Fibroblast of skin of back (primary cell): ENCODE measurements at places on chromosomes 13 and 19.
A peak's percentile ranks its signal among the peaks of the same experiment; 100 is the strongest.

GRCh38 chr19:41995959-41996797 lies 2.1 kb upstream of the ATP1A3 start:
- DNase-seq = no peak

DNA sequence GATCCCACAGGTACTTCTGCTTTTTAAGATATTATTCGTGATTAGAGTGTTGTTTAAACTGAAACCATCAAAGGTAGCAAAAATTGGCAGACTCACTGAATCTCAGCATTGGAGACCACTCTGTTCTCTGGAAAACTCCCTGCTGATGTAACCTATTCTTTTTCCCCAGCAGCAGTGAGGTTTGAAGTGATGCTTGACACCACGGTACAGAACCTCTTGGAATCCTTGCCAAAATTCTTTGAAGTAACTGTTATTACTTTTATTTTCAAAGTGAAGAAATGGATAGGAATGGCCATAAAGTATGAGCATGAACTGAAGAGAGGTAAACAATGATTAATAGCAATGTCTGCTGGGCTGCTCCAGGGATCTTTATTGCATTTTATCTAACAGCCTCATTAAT lies 66.4 kb upstream of the KL start:
- DNase-seq = no peak

DNA sequence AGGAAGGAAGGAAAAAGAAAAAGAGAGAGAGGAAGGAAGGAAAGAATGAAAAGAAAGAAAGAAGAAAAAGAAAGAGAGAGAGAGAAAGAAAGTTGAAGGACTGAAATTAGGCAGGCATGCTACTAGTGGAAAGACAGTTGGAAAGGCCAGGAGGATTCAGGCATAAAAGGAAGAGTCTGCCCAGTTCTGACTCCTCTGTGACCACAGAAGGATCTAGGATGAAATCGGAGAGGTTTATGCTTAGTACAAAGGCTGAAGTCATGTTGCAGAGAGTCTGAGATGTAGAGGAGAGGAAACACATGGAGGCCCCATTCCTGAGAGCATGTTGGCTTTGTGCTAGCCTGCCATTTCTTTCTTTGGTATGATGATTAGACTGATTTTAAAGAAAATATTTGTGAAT lies 246.5 kb upstream of the ARGLU1 start:
- DNase-seq = no peak

- DNase-seq = peak; percentile 17
Observed at GRCh38 chr13:62932256-62932883, 1516.7 kb upstream of the PCDH20 start.

DNA sequence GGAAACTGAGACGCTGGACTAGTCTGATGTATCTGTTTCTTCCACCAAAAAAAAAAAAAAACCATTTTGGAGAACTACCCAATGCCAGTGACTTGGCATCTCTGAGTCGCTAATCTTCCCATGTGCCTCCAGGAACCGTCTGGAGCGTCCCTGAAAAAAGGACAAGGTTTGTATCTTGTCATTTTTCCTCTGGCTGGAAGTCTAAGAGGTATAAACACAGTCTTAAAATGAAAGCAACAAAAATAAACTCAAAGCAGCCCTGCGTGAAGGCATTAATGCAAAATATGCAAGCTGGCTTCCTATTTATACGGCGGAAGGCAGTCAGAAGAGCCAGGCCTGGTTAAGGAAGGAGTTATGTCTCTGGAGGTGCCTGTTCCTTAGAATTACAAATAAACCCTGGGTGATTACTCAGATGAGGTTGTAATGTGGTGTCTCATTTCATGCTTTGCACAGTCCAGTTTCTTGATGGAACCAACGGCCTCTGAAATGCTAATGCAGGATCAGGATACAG lies 20.3 kb downstream of the ACTN4 start:
- DNase-seq = peak; percentile 85

DNA sequence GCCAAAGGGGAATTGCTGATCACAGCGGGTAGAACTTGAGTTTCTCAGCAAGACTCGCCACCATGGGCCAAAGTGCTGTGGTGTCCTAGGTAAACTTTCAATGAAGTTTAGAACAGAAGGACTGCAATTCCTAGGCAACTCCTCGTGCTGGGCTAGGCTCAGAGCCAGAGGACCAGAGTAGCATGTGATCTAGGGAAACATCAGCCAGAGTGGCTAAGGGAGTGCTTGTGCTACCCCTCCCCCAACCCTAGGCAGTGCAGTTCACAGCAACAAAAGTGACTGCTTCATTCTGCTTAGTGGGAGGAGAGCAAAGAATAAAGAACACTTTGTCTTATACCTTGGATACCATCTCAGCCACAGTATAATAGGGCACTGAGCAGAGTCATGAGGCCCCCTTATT lies 1658.6 kb upstream of the MIR17HG start:
- no peak for DNase-seq

GRCh38 chr13:20170921-20171320 lies 10.1 kb upstream of the GJA3 start:
- DNase-seq = no peak

GRCh38 chr13:74560325-74560724 lies 426.1 kb upstream of the KLF12 start:
- no peak for DNase-seq
